Neural crest cell (in vitro differentiated cells): ENCODE measurements at places on chromosomes 1 and 21. TPM values are rescaled to one million over a fixed set of nuclear protein-coding genes. Genes with fewer than 3 reads are reported as not detected.

- no peak overlapping the region for H3K27ac ChIP-seq
- DNase-seq, result no peak
- H3K36me3 ChIP-seq, result no peaks in the 10 kb centered on the region
Observed at GRCh38 chr1:74690364-74690696, 16.7 kb upstream of the ERICH3 start.

DNA sequence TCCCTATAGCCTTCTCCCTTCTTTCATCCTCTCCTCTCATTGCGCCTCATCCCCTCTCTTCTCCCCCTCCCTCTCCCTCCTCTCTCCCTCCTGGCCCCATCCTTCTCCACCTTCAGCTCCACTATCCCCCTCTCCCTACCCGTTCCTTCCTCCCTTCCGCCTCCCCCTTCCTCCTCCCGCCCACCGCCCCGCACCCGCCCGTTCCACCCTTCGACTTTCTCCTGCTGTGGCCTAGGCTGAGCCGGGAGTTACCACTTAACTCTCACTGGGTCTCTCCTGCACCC is 1.6 kb downstream of the NPR1 start:
- no peaks in the 10 kb centered on the region for H3K36me3 ChIP-seq
- peaks cover 76% of the 10 kb centered on the region for H3K27me3 ChIP-seq
- no peak overlapping the region for H3K27ac ChIP-seq
- H3K4me1 ChIP-seq, result peaks cover 23% of the 10 kb centered on the region
- DNase-seq, result no peak

GRCh38 chr21:35699361-35699760 is 361.0 kb downstream of the SETD4 start:
- no peaks in the 10 kb centered on the region for H3K36me3 ChIP-seq
- peaks cover 10% of the 10 kb centered on the region for H3K27me3 ChIP-seq
- H3K27ac ChIP-seq, result no peak overlapping the region
- no peak for DNase-seq
- H3K4me3 ChIP-seq, result no peak overlapping the region

- H3K27me3 ChIP-seq, result peaks cover 2% of the 10 kb centered on the region
- no peaks in the 10 kb centered on the region for H3K4me1 ChIP-seq
- no peak overlapping the region for H3K4me3 ChIP-seq
- DNase-seq, result no peak
- no peak overlapping the region for H3K27ac ChIP-seq
Observed at GRCh38 chr1:175536921-175537320, 206.5 kb downstream of the TNR start.

GRCh38 chr1:223479261-223479660 is 86.0 kb downstream of the CCDC185 start:
- no peak overlapping the region for H3K27ac ChIP-seq
- no peaks in the 10 kb centered on the region for H3K4me1 ChIP-seq
- no peaks in the 10 kb centered on the region for H3K36me3 ChIP-seq
- DNase-seq, result no peak

GRCh38 chr1:67832737-67833601 is at the start of gene GNG12:
Gene GNG12 (minus strand): TSS chr1:67833467. CDS start chr1:67707686, 125,781 bp downstream.
- peaks cover 43% of the 10 kb centered on the region for H3K27me3 ChIP-seq
- peaks cover 18% of the 10 kb centered on the region for H3K4me1 ChIP-seq
- peak within 1 kb of the TSS; percentile 99 for H3K4me3 ChIP-seq
- H3K36me3 ChIP-seq, result no peaks in the 10 kb centered on the region
- DNase-seq, result peak; percentile 58

DNA sequence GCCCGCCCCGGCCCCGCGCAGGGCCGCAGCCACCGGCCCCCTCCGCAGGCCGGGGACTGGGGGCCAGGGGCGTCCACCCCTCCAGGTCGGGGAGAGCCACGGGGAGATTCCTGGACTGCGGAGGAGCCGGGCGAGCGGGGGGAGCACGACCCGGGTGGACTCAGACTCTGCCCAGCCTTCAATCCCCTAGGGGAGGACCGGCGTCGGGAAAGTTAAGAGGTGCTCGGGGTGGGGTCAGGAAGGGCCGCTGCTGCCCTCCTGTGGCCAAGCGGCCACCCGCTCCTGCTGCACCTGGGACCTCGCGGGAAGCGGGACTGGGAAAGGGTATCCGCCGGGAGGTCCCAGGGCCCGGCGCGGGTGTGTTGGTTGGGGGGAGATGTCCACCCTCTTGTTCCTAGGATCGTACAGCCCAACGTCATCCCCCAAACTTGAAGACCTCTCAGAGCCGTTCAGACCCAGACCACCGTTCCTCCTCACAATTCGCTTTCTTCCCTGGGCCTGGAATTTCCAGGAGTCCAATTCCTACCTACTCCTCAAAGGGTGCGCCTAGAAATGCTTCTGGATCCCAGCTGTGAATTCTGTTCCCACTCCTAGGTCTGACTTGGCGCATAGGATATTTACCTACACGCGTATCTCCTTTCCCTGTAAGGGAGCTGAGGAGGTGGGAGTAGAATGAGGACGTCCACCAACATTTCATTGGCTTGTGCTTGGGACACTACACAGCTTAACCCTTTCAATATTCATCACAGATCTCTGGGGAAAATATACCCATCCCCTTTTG is 484 bp upstream of the RHOC start:
- H3K4me3 ChIP-seq, result peak overlapping the region; percentile 92
- H3K27me3 ChIP-seq, result peaks cover 31% of the 10 kb centered on the region
- H3K36me3 ChIP-seq, result no peaks in the 10 kb centered on the region

GRCh38 chr1:24206083-24206464 is 19.0 kb upstream of the IFNLR1 start:
- no peaks in the 10 kb centered on the region for H3K27me3 ChIP-seq
- H3K27ac ChIP-seq, result no peak overlapping the region
- no peaks in the 10 kb centered on the region for H3K36me3 ChIP-seq
- no peak overlapping the region for H3K4me3 ChIP-seq
- no peak for DNase-seq

DNA sequence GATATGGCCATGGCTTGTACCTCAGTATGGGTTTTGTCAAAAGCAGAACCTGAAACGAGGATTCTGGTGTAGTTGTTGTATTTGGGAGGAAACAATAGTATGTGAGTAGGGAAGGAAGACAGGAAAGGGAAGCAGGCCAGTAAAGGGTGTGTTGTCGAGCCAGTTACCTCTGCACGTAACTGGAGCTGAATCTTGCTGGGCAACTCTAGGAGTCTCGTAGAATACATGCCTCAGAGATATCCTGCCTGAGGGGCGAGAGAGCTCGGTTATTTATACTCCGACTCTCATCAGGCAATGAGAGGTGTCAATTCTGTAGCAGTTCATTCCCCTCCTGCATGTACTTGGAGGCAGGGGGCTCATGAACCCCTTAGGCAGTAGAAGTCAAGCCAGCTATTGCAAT is 45.9 kb upstream of the KIF26B start:
- no peak for DNase-seq
- H3K36me3 ChIP-seq, result peaks cover 8% of the 10 kb centered on the region
- no peaks in the 10 kb centered on the region for H3K27me3 ChIP-seq
- H3K4me3 ChIP-seq, result peak overlapping the region; percentile 83

DNA sequence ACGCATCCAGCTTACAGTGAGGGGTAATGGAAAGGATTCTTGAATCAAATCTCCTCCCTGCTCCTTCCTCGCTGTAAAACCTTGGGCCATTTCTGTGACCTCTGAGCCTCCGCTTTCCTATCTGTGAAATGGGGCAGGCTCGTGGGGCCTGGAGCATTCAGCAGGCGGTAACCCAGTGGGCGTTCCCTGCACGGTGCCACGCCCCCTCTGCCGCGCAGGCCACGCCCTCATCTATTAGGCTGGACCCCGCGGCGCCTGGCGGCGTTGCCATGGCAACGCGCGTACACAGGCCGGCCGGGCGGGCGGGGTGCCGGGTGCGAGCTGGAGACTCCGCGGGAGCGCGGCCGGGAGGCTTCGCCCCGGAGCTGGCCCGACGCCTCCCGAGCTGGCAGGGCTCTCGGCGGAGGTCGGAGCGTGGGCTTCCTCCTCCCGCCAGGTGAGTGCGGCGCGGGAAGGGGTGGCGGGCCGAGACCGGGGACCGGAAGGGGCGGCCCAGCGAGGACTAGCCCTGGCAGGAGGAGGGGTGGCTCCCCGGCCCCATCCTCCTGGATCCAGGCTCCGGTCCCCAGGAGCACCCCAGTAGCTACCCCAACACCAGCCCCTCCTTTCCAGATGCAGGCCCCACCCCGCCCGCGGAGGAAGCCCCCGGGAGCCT is at the start of gene FHAD1:
Gene FHAD1, plus strand, starts transcription at position 264 of the 655 bp plus-strand sequence. CDS start 4,562 bp downstream, outside the sequence.
- peak within 1 kb of the TSS; percentile 81 for H3K4me3 ChIP-seq
- peak within 1 kb of the TSS; percentile 89 for H3K27ac ChIP-seq
- H3K4me1 ChIP-seq, result peaks cover 48% of the 10 kb centered on the region
- DNase-seq, result peak; percentile 62
- H3K27me3 ChIP-seq, result peaks cover 9% of the 10 kb centered on the region
- H3K36me3 ChIP-seq, result no peaks in the 10 kb centered on the region

- H3K4me3 ChIP-seq, result no peak overlapping the region
- no peak for DNase-seq
- peaks cover 3% of the 10 kb centered on the region for H3K36me3 ChIP-seq
- no peaks in the 10 kb centered on the region for H3K27me3 ChIP-seq
Observed at GRCh38 chr1:244192325-244192724, 141.2 kb downstream of the ZBTB18 start.

DNA sequence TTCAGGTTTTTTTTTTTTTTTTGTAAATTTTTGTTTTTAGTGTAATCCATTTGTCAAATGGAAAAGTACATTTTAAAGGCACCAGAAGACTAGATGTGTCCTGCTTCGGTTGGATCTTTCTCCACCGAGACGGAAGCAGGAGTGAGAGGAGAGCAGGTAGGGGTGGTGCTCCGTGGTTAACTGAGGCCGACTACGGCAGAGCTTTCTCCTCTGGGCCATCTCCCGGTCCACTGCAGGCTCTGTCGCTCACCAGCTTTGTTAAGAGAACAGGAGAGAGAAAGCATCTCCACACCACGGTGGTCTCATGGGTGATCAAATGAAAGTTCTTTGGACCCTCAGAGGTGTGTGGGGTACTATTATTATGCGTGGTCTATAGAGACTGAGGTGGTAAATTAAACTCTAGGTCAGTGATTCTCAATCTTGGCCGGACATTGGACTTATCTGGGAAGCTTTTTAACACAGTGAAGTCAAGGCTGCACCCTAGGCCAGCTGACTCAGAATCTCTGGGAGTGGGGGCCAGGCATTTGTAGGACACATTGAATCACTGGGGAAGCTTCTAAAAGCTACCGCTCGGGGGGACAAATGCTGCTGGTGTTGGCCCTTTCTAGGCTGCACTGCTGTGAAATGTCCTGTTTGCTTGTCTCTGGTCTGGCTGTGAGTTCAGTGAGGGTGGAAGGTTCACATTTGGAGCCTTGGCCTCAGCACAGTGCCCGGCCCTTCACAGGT is 25.0 kb downstream of the ABCA4 start:
- no peaks in the 10 kb centered on the region for H3K36me3 ChIP-seq
- peak overlapping the region; percentile 17 for H3K4me3 ChIP-seq

- H3K27ac ChIP-seq, result peak within 1 kb of the TSS; percentile 4
- H3K4me3 ChIP-seq, result peak within 1 kb of the TSS; percentile 75
- DNase-seq, result no peak
- H3K4me1 ChIP-seq, result peaks cover 20% of the 10 kb centered on the region
- peaks cover 6% of the 10 kb centered on the region for H3K27me3 ChIP-seq
Observed at GRCh38 chr1:197268012-197268411, at the start of gene CRB1. Gene CRB1 (plus strand): TSS chr1:197268252. CDS start chr1:197268413, 161 bp downstream.

- H3K27me3 ChIP-seq, result no peaks in the 10 kb centered on the region
- no peak overlapping the region for H3K4me3 ChIP-seq
- H3K4me1 ChIP-seq, result no peaks in the 10 kb centered on the region
- DNase-seq, result no peak
- no peaks in the 10 kb centered on the region for H3K36me3 ChIP-seq
Observed at GRCh38 chr1:2972879-2973575, 48.2 kb upstream of the ACTRT2 start.

GRCh38 chr1:147651466-147651865 is 18.9 kb downstream of the ACP6 start:
- H3K36me3 ChIP-seq, result peaks cover 16% of the 10 kb centered on the region
- no peak for DNase-seq
- H3K27me3 ChIP-seq, result no peaks in the 10 kb centered on the region
- peaks cover 13% of the 10 kb centered on the region for H3K4me1 ChIP-seq
- no peak overlapping the region for H3K4me3 ChIP-seq

- no peak overlapping the region for H3K4me3 ChIP-seq
- H3K36me3 ChIP-seq, result no peaks in the 10 kb centered on the region
- DNase-seq, result no peak
- H3K27me3 ChIP-seq, result no peaks in the 10 kb centered on the region
- H3K4me1 ChIP-seq, result peaks cover 33% of the 10 kb centered on the region
Observed at GRCh38 chr1:27118440-27118689, 36.6 kb downstream of the SLC9A1 start.

GRCh38 chr1:175783126-175783722 is 39.8 kb upstream of the TNR start:
- H3K27me3 ChIP-seq, result no peaks in the 10 kb centered on the region
- H3K36me3 ChIP-seq, result no peaks in the 10 kb centered on the region

DNA sequence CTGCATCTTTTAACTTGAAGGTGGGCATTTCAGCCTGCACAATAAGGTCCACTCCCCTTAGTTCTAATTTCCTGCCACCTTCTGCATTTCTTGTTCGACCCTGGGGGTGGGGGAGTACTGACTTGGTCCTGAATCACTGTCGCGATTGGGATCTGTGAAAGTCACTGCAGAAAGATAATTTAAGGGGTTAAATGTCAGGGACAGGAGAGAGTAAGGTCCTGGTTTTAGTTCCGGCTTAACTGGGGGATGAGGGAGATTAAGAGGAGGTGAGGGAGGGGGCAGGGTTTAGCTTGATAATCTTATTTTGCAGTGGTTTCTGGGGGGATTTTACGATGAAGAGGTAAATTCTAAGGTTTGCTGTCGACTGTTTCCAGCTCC is 128.1 kb downstream of the MRPS6 start:
- DNase-seq, result no peak
- H3K4me1 ChIP-seq, result peaks cover 70% of the 10 kb centered on the region
- H3K36me3 ChIP-seq, result no peaks in the 10 kb centered on the region
- no peaks in the 10 kb centered on the region for H3K27me3 ChIP-seq
- H3K4me3 ChIP-seq, result peak overlapping the region; percentile 84
- H3K27ac ChIP-seq, result peak overlapping the region; percentile 73

GRCh38 chr21:46049890-46050667 is 47.8 kb upstream of the COL6A2 start:
- H3K4me3 ChIP-seq, result no peak overlapping the region
- peaks cover 11% of the 10 kb centered on the region for H3K4me1 ChIP-seq
- no peaks in the 10 kb centered on the region for H3K36me3 ChIP-seq
- no peak overlapping the region for H3K27ac ChIP-seq

GRCh38 chr21:28789523-28789922 is 203.2 kb downstream of the LTN1 start:
- H3K4me1 ChIP-seq, result peaks cover 3% of the 10 kb centered on the region
- no peaks in the 10 kb centered on the region for H3K36me3 ChIP-seq
- no peaks in the 10 kb centered on the region for H3K27me3 ChIP-seq

S100A3 gene
- not detected in 2 replicates for total RNA-seq

EPHA8 gene
- total RNA-seq, result not detected in 2 replicates

PTGFR gene
- 0.07 and 0.32 TPM in 2 replicates for total RNA-seq

CHRM3 gene
- 2.3 and 2.7 TPM in 2 replicates for total RNA-seq

SYF2 gene
- total RNA-seq, result 26.3 and 26.5 TPM in 2 replicates

TMEM51 gene
- total RNA-seq, result 6.6 and 6.7 TPM in 2 replicates
